ENCODE measurements at places on chromosomes 3 and 15.
A peak's percentile ranks its signal among the peaks of the same experiment; 100 is the strongest.

DNA sequence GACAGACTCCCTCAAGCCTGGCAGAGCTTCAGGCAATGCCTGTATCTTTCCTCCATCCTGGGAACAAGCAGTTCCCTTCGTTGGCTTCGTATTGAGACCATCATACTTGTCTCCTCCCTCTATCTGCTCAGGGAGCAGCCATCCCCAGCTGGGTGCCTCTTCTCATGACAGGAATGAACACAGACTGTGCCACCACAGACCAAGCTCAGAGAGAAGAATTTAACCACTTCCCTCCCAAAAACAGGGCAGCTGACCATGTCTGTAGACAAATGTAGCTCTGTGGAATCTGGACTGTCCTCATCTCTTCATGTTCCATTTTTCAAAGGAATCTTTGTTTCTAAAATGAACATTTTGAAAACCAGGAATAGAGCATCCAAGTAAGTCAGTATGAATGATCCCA is 245.4 kb downstream of the ERC2 start:
- DNase-seq: no peak

GRCh38 chr15:41506796-41507341 is 6.8 kb downstream of the LTK start:
- DNase-seq: no peak

GRCh38 chr3:172062761-172063160 is 23.4 kb downstream of the FNDC3B start:
- no peak for DNase-seq

DNA sequence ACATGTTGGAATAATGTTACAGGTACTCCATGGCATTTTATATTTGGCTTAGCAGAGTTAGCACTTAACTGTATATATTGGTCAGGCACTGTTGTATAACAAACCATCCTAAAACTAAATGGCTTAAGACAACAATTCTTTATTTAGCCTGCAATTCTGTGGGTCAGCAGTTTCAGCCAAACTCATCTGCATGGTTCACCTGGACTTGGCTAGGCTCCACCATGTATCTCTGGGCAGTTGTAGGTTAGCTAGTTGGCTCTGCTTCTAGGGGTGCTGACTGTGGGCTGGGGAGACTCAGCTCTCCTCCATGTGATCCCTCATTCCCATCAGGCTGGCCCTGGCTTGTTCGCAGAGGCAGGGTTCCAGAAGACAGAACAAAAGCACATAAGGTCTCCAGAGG is 34.4 kb downstream of the RARB start:
- no peak for DNase-seq

DNA sequence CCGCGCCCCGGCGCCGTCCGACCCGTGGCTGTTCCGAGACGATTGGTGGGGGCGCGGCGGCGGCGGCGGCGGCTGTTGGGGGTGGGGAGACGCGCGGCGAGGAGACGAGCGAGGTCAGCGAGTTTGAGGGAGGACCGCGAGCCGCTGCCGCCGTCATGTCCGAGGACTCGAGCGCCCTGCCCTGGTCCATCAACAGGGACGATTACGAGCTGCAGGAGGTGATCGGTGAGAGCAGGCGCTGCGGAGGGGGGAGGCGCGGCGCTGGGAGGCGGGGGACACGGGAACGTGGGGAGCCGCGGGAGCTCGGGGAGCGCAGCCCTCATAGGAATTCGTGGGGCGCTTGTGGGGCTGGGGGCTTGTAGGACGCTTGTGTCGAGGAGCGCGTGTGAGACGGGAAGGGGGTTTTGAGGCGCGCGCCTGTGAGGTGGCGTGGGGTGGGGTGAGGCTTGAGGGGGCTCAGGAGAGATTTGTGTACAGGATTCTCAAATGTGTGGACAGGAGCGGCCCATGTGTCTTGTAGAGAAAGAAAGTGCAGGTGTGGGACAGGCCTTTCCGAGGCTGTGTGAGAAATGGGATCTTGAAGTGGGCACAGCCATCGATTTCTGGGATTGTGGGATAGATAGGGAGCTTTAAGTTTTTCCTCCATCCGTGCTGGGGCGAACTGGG is 518 bp downstream of the OXSR1 start:
- no peak for DNase-seq

- peak; percentile 9 for DNase-seq
Observed at GRCh38 chr15:25739687-25740121, 123.4 kb downstream of the ATP10A start.

GRCh38 chr3:51375136-51375535 is 10.0 kb upstream of the MANF start:
- DNase-seq: no peak

DNA sequence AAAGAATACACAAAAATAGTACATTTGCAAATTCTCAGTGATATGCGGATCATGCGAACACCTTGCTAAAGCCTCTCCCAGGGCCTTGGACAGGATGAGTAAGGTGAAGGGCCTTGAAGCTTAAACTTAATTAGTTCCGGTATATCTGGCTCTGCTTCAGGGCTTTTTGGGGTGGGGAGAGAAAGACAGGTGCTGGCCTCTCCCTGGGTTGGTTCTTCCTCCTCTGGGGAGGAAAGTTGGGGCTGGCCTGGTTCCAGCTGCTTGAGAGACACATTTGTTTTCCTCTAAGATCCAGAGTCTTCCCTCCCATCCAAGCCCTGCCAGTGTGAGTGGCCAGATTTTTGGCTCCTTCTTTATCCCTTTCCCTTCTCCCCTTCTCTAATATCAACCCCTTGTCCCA is 64.7 kb upstream of the EPHB3 start:
- DNase-seq: no peak

DNA sequence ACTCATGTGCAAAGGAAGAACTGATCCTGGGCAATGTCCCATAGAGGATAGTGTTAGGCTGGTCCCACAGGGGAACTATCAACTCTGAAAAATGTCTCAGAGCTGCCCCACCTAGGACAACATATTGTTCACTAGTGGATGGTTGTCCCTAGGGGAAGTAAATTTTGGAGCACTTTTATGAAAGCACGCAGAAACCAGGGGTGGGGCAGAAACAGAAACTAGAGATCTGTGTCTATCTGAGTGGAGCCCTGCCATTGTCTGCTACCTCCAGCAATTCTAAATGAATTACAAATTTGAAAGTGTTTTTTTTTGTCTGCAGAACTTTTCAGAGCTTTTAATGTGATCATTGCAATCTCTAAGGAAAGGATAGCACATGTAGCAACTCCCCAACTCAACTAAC is 357.1 kb upstream of the PROK2 start:
- no peak for DNase-seq

GRCh38 chr3:67866571-67866970 is 212.2 kb upstream of the SUCLG2 start:
- DNase-seq: no peak

GRCh38 chr15:77654975-77655374 is 22.3 kb upstream of the LINGO1 start:
- DNase-seq: no peak

- no peak for DNase-seq
Observed at GRCh38 chr3:23931597-23931996, 13.5 kb upstream of the NR1D2 start.

GRCh38 chr3:153680526-153680925 is 440.7 kb upstream of the ARHGEF26 start:
- DNase-seq: no peak

- DNase-seq: no peak
Observed at GRCh38 chr3:140052771-140053702, 118.1 kb downstream of the CLSTN2 start.

GRCh38 chr3:10949197-10949596 is 43.4 kb upstream of the SLC6A1 start:
- DNase-seq: no peak

- no peak for DNase-seq
Observed at GRCh38 chr15:67880651-67881182, 40.9 kb upstream of the RNU6-1 start.

DNA sequence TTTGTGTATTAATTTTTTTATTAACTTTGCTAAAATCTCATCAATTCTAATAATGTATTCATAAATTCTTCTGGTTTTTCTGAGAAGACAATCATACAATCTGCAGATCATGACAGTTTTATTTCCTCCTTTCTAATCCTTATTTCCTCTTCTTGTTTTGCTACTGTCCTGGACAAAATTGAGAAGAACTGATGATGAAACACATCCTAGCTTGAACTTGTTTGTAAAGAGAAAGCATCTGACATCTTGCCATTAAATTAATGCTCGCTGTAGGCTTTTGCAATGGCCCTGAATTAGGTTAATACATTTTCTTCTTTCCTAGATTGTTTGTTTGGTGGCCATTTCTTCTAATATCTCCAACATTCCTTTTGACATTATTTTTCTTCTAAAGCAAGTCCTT is 110.9 kb upstream of the TPM1 start:
- DNase-seq: no peak

DNA sequence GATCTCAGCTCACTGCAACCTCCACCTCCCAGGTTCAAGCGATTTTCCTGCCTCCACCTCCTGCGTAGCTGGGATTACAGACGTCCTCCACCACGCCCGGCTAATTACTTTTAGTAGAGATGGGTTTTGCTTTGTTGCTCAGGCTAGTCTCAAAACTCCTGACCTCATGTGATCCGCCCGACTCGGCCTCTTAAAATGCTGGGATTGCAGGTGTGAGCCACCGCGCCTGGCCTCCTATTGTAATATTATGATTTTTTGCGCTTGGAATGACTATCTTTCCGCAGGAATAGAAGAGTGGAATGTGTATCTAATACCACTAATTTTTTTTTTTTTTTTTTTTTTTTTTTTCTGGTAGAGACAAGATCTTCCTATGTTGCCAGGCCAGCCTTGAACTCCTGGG is 1.8 kb downstream of the ARL8B start:
- no peak for DNase-seq

- no peak for DNase-seq
Observed at GRCh38 chr3:71936681-71937080, 151.7 kb upstream of the PROK2 start.
